Progenitor cell of endocrine pancreas (in vitro differentiated cells): ENCODE measurements at places on chromosomes 6 and 20.

DNA sequence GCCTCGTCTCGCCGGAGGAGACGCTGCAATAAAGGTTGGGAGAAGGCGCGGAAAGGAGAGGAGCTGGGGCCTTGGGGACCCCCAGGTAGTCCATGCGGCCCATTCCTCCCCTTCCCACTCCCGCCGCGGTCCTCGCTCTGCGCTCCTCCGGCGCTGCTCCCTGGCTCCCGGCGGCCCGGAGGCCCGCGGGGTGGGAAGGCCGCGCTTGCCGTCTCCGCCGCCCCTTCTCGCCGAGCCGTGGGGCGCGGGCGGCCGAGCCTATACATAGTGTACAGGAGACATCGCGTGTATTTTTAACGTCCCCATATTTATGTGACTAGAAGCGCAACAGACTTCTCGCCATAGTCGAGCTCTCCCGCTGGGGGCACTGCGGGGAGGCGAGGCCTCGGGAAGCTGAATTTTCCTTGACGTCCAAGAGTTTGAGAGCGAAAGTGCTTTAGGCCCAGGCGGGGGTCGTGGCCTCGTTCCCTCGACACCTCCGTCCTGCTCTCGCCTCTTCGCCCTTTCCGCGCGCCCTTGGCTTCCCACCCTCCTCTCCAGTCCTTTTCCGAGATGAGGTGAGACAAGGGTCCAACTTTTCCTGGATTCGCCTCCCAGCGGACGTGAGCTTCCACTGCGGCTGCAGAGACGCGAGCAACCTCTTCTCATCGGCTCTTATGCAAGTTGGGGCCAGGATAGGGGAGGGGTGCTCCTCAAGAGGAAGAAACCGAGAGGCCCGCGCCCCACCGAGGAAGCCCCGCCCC, 29.0 kb downstream of the SLC12A5 start:
- H3K4me3 ChIP-seq = peak overlapping the region; percentile 14
- peaks cover 32% of the 10 kb centered on the region for H3K36me3 ChIP-seq
- peaks cover 61% of the 10 kb centered on the region for H3K27me3 ChIP-seq
- DNase-seq = peak; percentile 21
- no peak overlapping the region for H3K27ac ChIP-seq
- peaks cover 1% of the 10 kb centered on the region for H3K4me1 ChIP-seq

DNA sequence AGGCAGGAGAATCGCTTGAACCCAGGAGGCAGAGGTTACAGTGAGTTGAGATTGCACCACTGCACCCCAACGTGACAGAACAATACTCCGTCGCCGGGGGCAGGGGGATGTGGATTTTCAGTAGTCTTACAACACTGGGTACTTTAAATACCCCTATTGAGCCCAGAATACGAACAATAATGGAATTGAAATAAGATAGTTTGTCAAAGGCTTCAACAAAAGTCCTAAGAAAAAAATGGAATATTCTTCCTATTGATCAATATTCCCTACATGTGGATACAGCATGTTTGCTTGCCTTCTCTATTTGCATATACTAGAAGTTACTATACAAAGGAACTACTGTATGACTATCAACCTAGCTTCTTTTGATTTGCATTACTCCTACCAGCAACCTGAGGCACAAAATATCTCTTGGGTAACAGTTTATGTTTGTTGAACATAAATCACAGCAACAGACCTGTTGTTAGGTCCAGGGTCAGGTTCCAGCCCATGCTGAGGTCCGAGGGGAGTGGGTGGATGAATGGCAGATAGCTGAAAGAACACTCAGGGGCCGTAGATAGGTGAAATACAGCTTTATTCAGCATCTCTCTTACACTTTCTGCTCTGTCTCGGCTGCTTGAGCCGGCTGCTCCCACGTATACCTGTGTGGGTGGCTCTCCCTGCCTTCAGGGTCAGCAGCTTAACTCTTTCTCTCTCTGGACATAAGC, 23.8 kb downstream of the MAN1A1 start:
- no peak overlapping the region for H3K4me3 ChIP-seq
- no peaks in the 10 kb centered on the region for H3K36me3 ChIP-seq
- H3K27ac ChIP-seq = peak overlapping the region; percentile 60
- peaks cover 35% of the 10 kb centered on the region for H3K4me1 ChIP-seq
- DNase-seq = no peak
- H3K27me3 ChIP-seq = no peaks in the 10 kb centered on the region

- DNase-seq = no peak
- no peak overlapping the region for H3K27ac ChIP-seq
- H3K27me3 ChIP-seq = no peaks in the 10 kb centered on the region
- no peaks in the 10 kb centered on the region for H3K4me1 ChIP-seq
Observed at GRCh38 chr6:115945812-115946211, 114.9 kb downstream of the FRK start.

DNA sequence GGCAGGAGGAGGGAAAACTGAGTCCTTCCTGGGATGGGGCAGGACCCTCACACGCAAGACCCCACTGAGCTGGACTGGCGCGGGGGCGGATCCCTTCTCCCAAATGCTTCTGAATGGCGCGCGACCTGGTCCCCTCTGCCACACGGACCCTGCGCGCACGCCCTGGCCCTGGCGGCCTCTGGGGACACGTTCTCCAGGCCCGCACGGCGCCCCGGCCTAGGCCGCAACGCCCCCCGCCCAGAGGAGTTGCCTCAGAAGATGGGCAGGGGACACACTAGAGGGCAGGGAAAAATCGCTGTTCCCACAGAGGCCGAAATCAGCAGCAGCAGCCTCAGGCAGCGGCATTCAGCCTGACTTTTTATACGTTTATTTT, 45.2 kb upstream of the OSTM1 start:
- H3K4me1 ChIP-seq = peaks cover 21% of the 10 kb centered on the region
- H3K36me3 ChIP-seq = no peaks in the 10 kb centered on the region
- no peak for DNase-seq
- H3K4me3 ChIP-seq = no peak overlapping the region
- H3K27ac ChIP-seq = no peak overlapping the region

- no peak overlapping the region for H3K4me3 ChIP-seq
- H3K27ac ChIP-seq = no peak overlapping the region
- no peak for DNase-seq
- H3K36me3 ChIP-seq = peaks cover 16% of the 10 kb centered on the region
- peaks cover 15% of the 10 kb centered on the region for H3K4me1 ChIP-seq
Observed at GRCh38 chr20:62941792-62942191, 3.8 kb downstream of the GID8 start.

GRCh38 chr20:10357974-10358373, 76.0 kb downstream of the MKKS start:
- no peaks in the 10 kb centered on the region for H3K27me3 ChIP-seq
- peaks cover 2% of the 10 kb centered on the region for H3K36me3 ChIP-seq
- H3K4me3 ChIP-seq = no peak overlapping the region
- no peak overlapping the region for H3K27ac ChIP-seq
- DNase-seq = no peak

- H3K4me1 ChIP-seq = peaks cover 2% of the 10 kb centered on the region
- H3K36me3 ChIP-seq = no peaks in the 10 kb centered on the region
- no peak overlapping the region for H3K4me3 ChIP-seq
Observed at GRCh38 chr6:153334121-153334520, 203.0 kb upstream of the RGS17 start.

DNA sequence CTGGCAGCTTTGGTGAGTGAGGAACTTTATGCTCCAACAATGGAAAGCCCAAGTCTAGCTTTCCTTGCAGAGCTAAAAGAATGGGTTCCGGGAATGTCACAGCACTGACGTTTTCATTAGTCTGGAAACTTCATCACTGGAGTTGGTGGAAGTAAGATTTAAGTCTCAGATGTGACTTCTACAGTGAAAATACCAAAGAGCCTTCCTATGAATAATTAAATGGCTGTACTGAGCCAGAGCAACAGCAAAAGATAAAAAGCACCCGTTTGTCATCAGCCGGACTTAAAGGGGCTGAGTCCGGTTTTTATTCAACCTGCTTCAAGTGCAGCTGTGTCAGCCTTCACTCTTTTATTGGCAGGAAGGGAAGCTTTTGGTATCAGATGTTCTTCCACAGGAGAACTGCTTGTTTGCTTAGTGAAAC, 46.5 kb upstream of the SHLD1 start:
- no peaks in the 10 kb centered on the region for H3K27me3 ChIP-seq
- no peaks in the 10 kb centered on the region for H3K36me3 ChIP-seq
- H3K4me1 ChIP-seq = peaks cover 2% of the 10 kb centered on the region
- no peak overlapping the region for H3K27ac ChIP-seq

- peaks cover 19% of the 10 kb centered on the region for H3K4me1 ChIP-seq
- no peak overlapping the region for H3K27ac ChIP-seq
- no peaks in the 10 kb centered on the region for H3K36me3 ChIP-seq
- H3K27me3 ChIP-seq = peaks cover 15% of the 10 kb centered on the region
Observed at GRCh38 chr6:163321717-163322116, 92.8 kb upstream of the QKI start.

DNA sequence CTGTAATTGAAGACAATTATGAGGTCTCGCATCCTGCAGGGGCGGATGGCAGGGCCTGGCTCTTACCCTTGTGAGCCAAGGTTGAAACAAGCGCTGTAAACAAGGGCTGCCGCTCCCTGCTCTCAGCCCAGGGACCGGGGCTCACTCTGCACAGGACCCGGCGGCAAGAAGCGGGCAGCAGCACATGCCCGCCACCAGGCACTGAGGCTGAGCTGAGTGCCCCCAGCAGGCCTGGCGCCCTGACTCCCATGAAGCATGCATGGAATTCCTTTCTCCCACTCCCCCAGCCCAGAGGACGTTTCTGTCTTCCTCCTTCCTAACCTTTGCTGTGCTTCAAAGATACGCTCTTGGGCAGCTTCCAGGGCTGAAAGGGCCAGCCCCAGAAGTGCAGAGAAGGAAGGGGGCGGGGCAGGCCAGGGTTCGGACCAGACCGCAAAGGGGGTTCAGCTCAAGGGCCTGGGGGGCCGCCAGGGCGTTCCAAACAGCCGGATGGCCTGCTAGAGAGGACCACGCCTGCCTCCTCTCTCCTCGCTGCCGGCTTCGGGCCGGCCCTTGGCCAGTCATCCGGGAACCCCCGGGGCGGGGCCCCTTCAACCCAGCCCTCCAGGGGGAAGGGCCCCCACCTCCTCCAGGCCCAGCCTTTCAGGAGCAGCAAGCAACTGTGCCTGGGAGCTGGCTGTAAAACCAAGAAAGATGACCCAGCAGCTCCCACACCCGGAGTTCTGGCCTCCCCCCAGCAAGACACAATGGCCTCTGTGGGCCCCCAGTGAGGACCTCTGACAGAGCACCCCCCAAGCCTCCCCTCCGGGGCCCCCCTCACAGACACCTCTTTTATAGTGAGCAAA, 109.9 kb downstream of the NOL4L start:
- H3K36me3 ChIP-seq = peaks cover 12% of the 10 kb centered on the region
- peak; percentile 60 for DNase-seq
- no peaks in the 10 kb centered on the region for H3K27me3 ChIP-seq
- peak overlapping the region; percentile 98 for H3K27ac ChIP-seq
- peak overlapping the region; percentile 50 for H3K4me3 ChIP-seq
- peaks cover 83% of the 10 kb centered on the region for H3K4me1 ChIP-seq

- peaks cover 24% of the 10 kb centered on the region for H3K4me1 ChIP-seq
- peak overlapping the region; percentile 34 for H3K27ac ChIP-seq
- DNase-seq = no peak
- peaks cover 10% of the 10 kb centered on the region for H3K36me3 ChIP-seq
- H3K4me3 ChIP-seq = peak overlapping the region; percentile 36
Observed at GRCh38 chr20:59028812-59029211, 3.3 kb downstream of the ATP5F1E start.

- no peak for DNase-seq
- H3K27ac ChIP-seq = peak overlapping the region; percentile 99
- H3K27me3 ChIP-seq = no peaks in the 10 kb centered on the region
- H3K4me1 ChIP-seq = peaks cover 36% of the 10 kb centered on the region
Observed at GRCh38 chr20:23361119-23361475, 885 bp upstream of the GZF1 start.

DNA sequence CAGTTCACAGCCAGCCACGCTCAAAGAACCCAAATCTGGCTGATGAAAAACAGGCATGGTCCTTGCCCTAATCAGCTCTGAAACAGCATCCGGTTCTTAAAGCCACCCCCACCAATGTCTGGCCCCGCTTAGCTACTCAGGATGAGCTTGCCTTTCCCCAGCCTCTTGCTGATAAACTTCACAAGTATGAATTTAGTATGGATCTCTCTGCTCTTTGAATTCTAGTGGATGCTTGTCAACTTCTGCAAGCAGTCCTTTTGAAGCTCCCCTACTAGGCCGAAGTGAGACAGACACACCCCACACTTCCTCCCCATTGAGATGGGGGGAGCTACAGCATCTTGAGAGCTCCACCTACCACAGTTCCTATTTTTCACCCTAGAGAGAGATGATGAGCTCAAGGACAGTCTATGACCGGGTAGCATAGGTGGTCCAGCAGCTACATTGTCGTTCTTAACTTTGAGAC, 36.7 kb downstream of the EBF4 start:
- peaks cover 18% of the 10 kb centered on the region for H3K36me3 ChIP-seq
- no peak overlapping the region for H3K27ac ChIP-seq
- no peak overlapping the region for H3K4me3 ChIP-seq
- peaks cover 3% of the 10 kb centered on the region for H3K27me3 ChIP-seq
- H3K4me1 ChIP-seq = no peaks in the 10 kb centered on the region

GRCh38 chr6:143744551-143745165, 66.9 kb downstream of the PHACTR2 start:
- no peaks in the 10 kb centered on the region for H3K27me3 ChIP-seq
- H3K27ac ChIP-seq = peak overlapping the region; percentile 98
- peaks cover 2% of the 10 kb centered on the region for H3K36me3 ChIP-seq
- no peak for DNase-seq

DNA sequence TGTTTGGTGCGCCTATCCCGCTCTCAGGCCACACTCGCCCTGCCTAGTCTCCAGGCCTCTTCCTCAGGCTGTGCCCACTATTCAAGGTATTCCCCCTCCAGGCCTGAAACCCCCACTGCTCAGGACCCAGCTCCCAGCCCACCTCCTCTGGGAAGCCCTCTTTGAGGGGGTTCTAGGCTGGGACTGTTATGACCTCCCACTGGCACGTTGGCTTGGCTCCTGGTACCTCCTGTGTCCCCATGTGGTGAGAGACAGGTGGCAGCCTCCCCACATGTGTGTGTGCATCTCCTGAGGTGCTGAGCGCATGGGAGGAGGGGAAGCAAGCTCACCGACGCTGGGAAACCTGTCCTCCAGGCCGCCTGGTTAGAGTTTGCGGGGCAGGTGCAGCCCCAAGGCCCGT, 82.5 kb downstream of the EDN3 start:
- peaks cover 41% of the 10 kb centered on the region for H3K27me3 ChIP-seq
- peaks cover 10% of the 10 kb centered on the region for H3K4me1 ChIP-seq
- H3K4me3 ChIP-seq = no peak overlapping the region
- H3K27ac ChIP-seq = no peak overlapping the region
- DNase-seq = no peak

DNA sequence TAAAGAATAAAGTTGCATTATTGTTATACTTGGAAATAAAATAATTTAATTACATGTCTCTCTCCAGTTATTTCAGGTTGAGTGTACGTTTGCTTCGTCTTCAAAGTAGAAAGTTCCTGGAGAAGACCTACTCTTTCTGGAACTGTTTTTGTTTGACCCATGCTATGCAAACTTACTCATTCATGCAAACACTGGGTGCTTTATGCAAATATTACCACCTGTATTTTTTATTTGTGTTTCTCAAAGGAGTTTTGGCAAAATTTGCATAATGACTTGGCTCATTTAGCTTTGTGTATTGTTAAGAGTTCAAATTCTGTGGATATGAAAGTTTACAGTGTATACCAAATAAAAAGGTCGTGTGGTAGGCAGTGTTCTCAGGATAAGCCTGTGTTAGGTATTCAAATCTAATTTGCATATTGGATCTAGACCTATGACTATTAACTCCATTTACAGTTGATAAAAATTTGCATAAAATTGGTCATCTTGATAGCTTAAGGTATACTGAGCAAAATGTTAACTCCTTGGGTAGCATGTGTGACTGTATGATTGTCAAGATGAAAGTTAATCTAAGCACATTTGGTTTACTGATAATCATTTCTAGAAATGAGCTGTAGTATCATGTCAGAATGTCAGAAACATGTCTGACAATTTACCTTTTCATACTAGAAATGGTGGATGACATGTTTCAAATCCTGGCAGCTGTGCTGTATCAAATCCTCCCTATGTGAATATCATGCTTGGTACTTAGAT, 65.2 kb downstream of the CDKAL1 start:
- peaks cover 11% of the 10 kb centered on the region for H3K36me3 ChIP-seq
- peaks cover 8% of the 10 kb centered on the region for H3K4me1 ChIP-seq
